ENCODE measurements at places on chromosomes 3 and 15. TPM values are rescaled to one million over a fixed set of nuclear protein-coding genes. Genes with fewer than 3 reads are reported as not detected.
A peak's percentile ranks its signal among the peaks of the same experiment; 100 is the strongest.

RGMA gene
- 36.2 TPM for total RNA-seq

CCR3 gene
- 0.51 TPM for total RNA-seq

CATSPER2 gene
- 0.51 TPM for total RNA-seq

RARB gene
- total RNA-seq = 14.4 TPM

FAM43A gene
- total RNA-seq = 19.9 TPM

RAD51 gene
- total RNA-seq = 9.2 TPM

GRCh38 chr3:32354362-32354778 lies 37.3 kb upstream of the CMTM7 start:
- DNase-seq = peak; percentile 61

DNA sequence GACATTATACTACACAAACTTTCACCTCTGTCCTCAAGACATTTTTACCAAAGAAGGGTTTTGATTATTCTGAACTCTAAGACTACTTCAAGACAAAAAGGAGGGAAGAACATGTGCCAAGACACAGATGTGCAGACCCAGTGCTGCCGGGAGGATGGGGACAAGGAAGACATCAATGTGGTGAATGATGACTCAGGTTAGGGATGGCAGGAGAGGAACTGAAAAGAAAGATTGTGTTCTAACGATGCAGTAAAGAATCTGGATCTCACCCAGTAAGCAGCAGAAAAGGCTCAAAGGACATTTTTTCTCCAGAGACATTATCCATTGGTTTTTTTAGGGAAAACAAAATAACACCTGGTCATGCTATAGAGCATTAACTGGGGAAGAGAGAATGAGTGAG lies 449.9 kb upstream of the NR2F2 start:
- no peak for DNase-seq

DNA sequence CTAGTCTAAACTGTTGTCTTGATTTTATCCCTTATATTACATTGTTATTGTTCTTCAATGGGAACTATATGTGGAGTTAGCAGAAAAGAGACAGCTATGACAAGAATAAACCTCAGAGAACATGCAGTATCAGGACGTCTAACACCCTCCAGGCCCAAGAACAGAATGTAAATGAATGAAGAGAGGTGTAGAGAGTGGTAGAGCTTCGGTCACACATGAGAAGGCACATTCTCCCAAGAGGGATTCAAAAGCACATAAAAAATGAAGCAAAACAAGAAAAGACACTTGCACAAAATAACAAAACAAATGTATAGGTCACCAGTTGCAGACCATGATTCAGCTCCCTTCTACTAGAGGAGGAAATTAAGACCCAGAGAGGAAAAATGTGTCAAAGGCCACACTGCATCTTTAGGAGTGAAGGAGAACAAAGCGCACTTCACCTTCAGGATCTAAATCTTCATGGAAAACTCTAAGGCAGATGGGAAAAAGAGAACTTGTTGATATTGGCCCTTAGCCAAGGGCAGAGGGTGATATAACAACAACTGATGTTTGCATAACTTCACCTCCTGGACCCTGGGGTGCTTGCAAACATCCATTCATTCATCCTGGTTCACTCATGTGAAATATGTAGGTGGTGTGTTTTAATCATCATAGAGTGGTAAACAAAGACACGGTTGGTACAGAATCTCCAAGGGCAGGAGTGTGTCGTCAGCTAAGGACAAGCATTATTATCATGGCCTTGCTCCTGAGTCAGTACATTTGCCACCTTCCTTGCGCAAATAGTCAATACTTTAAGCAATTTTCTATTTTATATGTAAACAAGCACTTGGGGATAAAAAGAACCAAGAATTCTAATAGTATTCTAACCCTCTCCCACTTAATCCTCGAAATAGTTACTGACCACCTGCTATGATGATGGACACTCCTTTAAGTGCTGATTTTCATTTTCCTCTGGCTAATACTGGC lies 8.8 kb downstream of the NEK10 start:
- no peak for DNase-seq

GRCh38 chr15:90519688-90520087 lies 10.0 kb upstream of the CRTC3 start:
- no peak for DNase-seq

DNA sequence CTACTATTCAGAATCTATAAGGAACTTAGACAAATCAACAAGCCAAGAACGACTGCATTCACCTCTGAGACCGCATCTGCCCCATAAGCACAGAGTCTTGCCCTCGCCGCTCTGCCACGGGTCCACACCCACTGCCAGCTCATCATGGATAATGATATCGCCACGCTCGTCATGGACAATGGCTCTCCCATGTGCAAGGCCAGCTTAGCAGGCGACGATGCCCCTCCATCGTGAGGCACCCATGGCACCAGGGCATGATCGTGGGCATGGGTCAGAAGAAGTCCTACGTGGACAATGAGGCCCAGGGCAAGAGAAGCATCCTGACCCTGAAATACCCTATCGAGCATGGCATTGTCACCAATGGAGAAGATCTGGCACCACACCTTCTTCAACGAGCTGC lies 92.1 kb upstream of the FXR1 start:
- DNase-seq = no peak

- no peak for DNase-seq
These were observed 33.7 kb downstream of the SUSD5 start for GRCh38 chr3:33184863-33185262.

DNA sequence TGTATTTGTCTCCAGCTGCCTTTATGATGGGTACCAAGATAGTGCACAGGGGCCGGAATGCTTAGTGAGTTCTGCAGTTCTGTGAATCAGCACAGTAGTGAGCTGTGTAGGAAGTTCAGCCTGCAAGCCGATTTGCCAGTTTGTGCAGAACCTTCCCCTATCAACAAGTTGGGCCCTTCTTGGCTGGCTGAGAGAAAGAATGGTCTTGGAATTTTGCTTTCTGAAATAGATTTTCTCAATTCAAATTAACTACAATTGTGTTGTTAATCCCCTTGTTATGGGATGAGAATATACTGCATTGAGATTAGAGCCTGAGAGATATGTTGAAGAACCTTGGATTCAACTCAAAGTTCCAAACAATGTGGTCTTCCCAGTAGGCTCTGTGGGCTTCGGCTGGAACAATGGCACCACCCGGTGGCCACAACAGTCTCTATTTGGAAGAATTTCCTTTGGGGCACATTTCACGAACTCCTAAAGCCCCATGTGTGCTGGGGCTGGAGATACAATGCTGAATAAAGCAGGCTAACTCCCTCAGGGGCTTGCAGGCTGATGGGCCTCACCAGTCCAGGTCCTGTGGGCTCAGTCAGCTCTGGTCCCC lies 59.1 kb downstream of the TRIM42 start:
- peak; percentile 63 for DNase-seq

- DNase-seq = no peak
These were observed 29.4 kb downstream of the DLG1 start for GRCh38 chr3:197269024-197269423.

- peak; percentile 49 for DNase-seq
These were observed 25.0 kb downstream of the DPH3 start for GRCh38 chr3:16239780-16240179.

DNA sequence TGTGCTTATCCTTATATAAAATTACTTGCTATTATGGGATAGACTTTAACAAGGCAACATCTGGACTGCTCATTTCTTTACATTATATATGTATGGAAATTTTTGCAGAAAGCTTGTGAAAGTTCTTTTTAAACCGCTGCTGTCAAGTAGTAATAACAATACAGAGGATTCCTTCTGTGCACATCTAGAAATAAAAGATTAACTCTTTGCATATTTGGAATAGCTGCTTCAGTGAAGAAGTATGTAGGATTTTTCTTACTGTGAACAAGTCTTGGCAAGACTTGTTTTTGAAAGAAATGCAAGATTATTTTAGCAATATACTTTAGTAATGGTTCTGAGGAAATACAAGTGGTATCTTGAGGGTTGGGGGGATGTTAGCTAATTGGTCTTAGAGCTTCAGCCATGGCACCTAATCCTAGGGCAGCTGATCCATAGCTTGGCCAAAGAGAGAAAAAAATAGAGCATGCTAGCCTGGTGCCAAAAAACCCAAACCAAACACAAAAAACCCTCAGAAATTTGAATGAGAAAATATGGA lies 4.3 kb downstream of the PRKCI start:
- no peak for DNase-seq

DNA sequence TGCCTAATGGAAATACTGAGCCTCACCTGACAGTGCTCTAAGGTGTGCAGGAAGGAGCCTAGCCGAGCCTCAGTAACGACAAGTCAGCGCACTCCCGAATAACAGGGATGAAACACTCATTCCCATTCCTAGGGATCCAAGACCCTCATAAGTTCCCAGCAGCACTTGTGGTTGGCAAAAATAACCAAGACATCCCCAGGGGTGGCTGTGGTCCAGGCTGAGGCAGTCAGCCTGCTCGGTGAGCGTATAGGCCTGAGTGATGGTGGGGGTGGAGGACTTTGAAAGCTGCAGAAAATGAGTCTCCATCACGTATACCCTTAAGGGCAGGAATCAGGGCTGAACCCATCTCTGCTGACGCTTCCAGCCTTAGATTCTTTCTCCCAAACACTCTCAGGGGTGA lies 120.1 kb downstream of the SMAD6 start:
- no peak for DNase-seq

- DNase-seq = peak; percentile 67
These were observed 26.6 kb downstream of the IDH2 start for GRCh38 chr15:90075420-90076289.

- peak; percentile 44 for DNase-seq
These were observed 455.4 kb upstream of the TBL1XR1 start for GRCh38 chr3:177652556-177653291.

- no peak for DNase-seq
These were observed 33.1 kb downstream of the CDC25A start for GRCh38 chr3:48155122-48155521.

GRCh38 chr3:74787011-74787410 lies 172.6 kb upstream of the CNTN3 start:
- peak; percentile 21 for DNase-seq

DNA sequence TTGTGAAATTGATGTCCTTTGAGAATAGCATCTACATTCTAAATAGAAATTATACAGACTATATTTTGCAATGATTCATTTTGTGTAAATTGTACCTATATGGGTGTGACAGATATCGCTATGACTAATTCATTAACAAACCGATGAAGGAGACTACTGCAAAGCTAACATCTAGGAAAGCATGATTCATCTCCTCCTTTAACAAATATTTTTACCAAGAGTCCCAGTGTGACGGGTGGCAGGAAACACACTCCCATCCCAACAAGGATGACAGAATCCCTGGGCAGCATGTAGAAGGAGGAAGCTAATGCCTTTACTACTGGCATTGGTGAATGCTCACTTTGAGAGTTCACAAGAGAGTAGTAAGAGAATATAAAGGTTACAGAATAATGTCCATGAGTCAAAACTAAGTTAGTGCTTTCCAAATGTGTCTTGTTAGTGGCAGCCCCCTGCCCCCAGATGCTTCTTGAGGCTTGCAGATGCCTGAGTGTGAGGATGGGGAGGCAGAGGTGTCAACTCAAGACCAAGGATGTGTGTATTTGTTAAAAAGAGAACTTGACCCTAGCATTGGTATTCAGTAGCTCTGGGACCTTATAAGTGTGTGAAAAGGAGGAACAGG lies 180.6 kb downstream of the FMN1 start:
- no peak for DNase-seq

DNA sequence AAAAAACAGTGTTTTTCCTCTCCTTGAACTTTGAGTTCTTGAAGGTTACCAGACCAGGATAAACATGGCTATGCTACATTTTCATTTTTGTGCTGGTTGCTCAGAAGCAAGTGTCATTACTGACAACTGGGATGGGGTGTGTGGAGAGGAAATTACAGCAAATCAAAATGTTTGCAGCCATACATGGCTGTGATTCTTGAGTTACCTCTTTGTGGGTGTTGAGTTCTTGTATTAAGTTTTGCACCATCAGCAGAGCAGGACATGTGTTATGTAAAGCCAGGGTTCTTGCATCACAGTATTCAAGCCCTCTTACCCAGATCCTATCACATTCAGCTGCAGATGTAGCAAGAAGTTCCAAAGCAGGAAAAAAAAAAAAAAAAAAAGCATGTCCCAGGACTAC lies 53.9 kb upstream of the ATOSA start:
- DNase-seq = no peak

DNA sequence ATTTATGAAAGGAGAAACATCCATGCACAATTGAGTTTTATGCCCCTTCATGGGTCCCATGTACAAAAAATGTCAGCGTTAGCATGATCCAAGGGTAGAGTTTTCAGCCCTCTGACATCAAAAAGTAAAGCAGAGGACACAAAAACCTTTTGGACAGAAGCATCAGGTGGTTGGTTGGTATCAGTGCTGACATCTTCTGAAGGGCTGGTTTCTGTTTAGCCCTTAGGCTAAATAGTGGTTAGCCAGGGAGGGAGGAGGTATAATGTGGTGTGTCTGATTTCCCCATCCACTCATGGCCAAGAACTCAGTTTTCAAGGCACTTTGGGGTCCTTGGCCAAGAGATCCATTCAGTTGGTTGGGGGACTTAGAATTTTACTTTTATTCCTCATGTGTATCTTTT lies 16.5 kb downstream of the CCDC66 start:
- DNase-seq = no peak

Data from tongue (tissue), 3 donors.